ENCODE measurements at places on chromosomes 12 and 14. TPM values are rescaled to one million over a fixed set of nuclear protein-coding genes. Genes with fewer than 3 reads are reported as not detected.

GRCh38 chr14:24578558-24578957 is 2.5 kb upstream of the CTSG start:
- no peak for DNase-seq
- no peak overlapping the region for H3K27ac ChIP-seq
- no peaks in the 10 kb centered on the region for H3K4me1 ChIP-seq
- no peaks in the 10 kb centered on the region for H3K36me3 ChIP-seq
- no peak overlapping the region for H3K4me3 ChIP-seq

Gene RNF212B
- total RNA-seq = not detected

DNA sequence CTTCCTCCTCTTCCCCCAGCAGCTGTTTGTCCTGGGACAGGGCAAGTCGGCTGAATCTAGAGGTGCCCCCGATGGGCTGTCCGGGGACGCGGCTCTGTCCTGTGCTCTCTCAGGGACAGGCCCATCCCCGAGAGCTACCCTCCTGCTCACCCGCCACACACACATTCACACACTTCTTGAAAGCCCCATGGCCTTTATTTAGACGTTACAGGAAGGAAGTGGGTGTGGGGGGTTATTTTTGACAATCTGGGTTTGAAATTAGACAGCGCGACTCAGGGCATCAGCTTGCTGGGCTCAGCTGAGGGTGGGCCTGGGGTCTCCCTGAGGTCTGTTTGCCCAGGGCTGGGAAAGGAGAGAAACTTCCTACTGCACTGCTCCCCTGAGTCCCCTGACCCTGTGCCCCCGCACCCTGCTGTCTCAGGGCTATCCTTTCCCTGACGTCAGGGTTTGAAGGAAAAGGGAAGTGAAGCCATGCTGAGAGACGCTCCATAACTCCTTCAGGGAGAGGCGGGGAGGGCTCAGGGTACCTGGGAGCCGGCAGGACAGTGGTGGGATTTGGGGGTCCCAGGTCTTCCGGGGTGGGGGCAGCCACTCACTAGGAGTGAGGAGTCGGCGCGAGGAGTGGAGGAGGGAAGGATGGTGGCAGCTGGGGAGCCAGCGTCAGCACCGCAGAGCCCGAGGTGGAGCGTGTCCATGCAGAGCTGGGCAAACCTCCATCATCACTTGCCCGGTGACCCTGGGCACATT is 8.1 kb downstream of the PTPN6 start:
- no peak overlapping the region for H3K27ac ChIP-seq
- no peak overlapping the region for H3K4me3 ChIP-seq
- no peak for DNase-seq
- H3K27me3 ChIP-seq = no peaks in the 10 kb centered on the region

Gene SRGAP1
- total RNA-seq = 15.5 TPM

Gene BEGAIN
- 1.6 TPM for total RNA-seq

GRCh38 chr14:67622675-67623074 is 3.0 kb downstream of the ARG2 start:
- no peak overlapping the region for H3K4me3 ChIP-seq
- H3K4me1 ChIP-seq = peaks cover 2% of the 10 kb centered on the region
- H3K36me3 ChIP-seq = no peaks in the 10 kb centered on the region

DNA sequence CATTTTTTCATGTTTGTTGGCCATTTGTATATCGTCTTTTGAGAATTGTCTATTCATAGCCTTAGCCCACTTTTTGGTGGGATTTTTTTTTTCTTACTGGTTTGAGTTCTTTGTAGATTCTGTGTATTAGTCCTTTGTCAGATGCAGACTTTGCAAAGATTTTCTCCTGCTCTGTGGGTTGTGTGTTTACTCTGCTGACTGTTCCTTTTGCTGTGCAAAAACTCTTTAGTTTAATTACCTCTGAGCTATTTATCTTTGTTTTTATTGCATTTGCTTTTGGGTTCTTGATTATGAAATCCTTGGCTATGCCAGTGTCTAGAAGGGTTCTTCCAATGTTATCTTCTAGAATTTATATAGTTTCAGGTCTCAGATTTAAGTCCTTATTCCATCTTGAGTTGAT is 220.0 kb downstream of the FUT8 start:
- DNase-seq = no peak
- H3K27ac ChIP-seq = no peak overlapping the region
- H3K36me3 ChIP-seq = peaks cover 2% of the 10 kb centered on the region
- no peak overlapping the region for H3K4me3 ChIP-seq

Gene ABCB9
- 5.9 TPM for total RNA-seq

Gene LRTM2
- not detected for total RNA-seq

- no peaks in the 10 kb centered on the region for H3K27me3 ChIP-seq
- H3K36me3 ChIP-seq = no peaks in the 10 kb centered on the region
- H3K4me1 ChIP-seq = peaks cover 5% of the 10 kb centered on the region
- no peak overlapping the region for H3K27ac ChIP-seq
These were observed 24.3 kb upstream of the HSPB8 start for GRCh38 chr12:119154435-119154818.

Gene COX8C
- not detected for total RNA-seq

DNA sequence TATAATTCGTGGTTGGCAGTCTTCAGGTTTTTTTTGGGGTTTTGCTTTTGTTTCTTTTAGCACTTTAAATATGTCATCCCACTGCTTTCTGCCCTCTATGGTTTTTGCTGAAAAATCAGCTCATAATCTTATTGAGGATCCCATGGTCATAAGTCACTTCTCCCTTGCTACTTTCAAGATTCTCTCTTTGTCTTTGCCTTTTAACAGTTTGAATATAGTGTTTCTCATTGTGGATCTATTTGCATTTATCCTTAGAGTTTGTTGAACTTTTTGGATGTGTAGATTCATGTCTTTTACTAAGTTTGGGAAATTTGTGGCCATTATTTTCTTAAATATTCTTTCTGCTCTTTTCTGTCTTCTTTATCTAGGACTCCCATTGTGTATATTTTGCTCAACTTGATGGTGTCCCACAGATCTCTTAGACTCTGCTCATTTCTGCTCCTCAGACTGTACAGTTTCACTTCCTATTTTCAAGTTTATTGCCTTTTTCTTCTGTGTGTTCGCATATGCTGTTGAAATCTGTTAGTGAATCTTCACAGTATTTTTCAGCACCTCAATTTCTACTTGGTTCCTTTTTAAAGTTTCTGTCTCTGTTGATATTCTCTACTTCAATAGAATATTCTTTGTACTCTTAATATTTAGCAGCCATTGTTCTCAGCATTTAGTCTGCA is 70.8 kb downstream of the WNK1 start:
- H3K4me1 ChIP-seq = no peaks in the 10 kb centered on the region
- H3K36me3 ChIP-seq = no peaks in the 10 kb centered on the region
- H3K4me3 ChIP-seq = no peak overlapping the region
- DNase-seq = no peak
- H3K27ac ChIP-seq = no peak overlapping the region

Gene HOXC10
- total RNA-seq = 1.6 TPM

Gene PLA2G1B
- total RNA-seq = 1.2 TPM

Gene PPFIA2
- 20.4 TPM for total RNA-seq

- peaks cover 4% of the 10 kb centered on the region for H3K36me3 ChIP-seq
- no peak overlapping the region for H3K4me3 ChIP-seq
- no peak for DNase-seq
- H3K27me3 ChIP-seq = no peaks in the 10 kb centered on the region
- H3K4me1 ChIP-seq = no peaks in the 10 kb centered on the region
- H3K27ac ChIP-seq = no peak overlapping the region
These were observed 34.6 kb downstream of the ACAD10 start for GRCh38 chr12:111720457-111720856.

Gene MCRS1
- 34.7 TPM for total RNA-seq

GRCh38 chr14:64671591-64671990 is 32.6 kb upstream of the PLEKHG3 start:
- H3K36me3 ChIP-seq = no peaks in the 10 kb centered on the region
- no peak for DNase-seq
- no peak overlapping the region for H3K4me3 ChIP-seq
- no peak overlapping the region for H3K27ac ChIP-seq

DNA sequence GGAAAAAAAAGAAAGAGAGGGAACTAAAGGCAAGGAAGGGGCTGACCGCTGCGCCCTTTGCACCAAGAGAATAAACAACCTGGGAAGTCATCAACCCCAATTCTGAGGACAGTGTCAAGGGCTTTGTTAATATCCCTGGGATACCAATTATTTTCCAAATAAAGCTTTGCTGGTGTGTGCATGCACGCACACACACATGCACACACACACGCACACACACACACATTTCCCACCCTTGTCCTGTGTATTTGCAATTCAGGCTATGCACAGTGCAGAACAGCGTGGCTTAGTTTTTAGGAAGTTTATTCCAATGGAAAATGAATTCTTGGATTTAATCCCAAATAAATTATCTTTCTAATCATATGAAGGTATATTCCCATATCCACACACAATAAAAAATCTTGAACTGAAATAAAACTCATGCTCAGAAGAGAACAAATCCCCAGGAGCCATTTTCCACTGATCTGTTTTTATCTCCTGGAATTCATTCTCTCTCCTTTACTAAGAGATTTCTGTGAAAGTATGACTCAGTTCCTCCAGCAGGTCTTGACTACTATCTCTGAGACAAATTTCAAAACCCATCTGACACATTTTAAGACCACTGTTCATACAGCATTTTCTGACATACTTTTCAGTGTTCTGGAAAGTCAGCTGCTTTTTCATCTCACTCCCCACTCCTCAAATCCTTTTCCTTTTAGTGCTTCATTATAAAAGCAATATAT is 334.4 kb upstream of the ATP2B1 start:
- DNase-seq = no peak
- H3K27me3 ChIP-seq = no peaks in the 10 kb centered on the region
- no peaks in the 10 kb centered on the region for H3K4me1 ChIP-seq
- no peaks in the 10 kb centered on the region for H3K36me3 ChIP-seq
- H3K27ac ChIP-seq = no peak overlapping the region

DNA sequence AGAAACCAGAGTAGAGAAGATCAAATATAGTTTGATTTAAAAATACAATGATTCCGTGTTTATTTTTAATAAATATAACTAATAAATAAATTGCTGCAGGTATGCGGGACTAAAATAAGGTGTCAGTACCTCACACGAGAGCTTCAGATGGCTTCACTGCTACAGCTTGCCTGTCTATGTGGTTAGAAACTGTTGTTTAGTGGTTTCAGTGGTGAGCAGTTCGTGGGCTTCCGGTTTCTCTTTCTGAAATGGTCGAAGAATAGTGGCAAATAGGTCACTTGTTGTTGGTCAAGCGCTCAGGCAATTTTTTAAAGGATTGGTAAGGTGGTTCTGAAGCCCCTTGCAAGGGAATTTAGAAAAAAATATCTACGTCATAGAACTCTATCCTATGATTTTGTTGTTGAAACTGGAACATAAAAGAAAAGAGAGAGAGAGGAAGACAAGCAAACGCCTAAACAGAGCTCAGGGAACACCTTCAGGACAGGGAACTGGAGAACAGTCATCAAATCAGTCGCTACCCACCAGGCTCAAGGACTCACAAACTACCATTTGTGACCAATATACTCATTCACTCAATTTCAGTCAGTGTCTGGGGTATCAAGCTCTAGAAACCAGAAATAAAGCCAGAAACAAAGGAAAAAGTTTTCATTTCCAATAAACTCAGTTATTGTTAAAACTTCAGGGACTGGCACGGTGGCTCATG is 31.3 kb downstream of the GABARAPL1 start:
- H3K4me1 ChIP-seq = no peaks in the 10 kb centered on the region
- no peak overlapping the region for H3K27ac ChIP-seq
- H3K4me3 ChIP-seq = no peak overlapping the region
- no peaks in the 10 kb centered on the region for H3K27me3 ChIP-seq
- H3K36me3 ChIP-seq = no peaks in the 10 kb centered on the region

Gene RPGRIP1
- 2.3 TPM for total RNA-seq

Gene ARL1
- 94.0 TPM for total RNA-seq

GRCh38 chr12:88299567-88300101 is 157.5 kb downstream of the TMTC3 start:
- H3K36me3 ChIP-seq = no peaks in the 10 kb centered on the region
- no peaks in the 10 kb centered on the region for H3K4me1 ChIP-seq
- DNase-seq = no peak
- no peak overlapping the region for H3K4me3 ChIP-seq
- H3K27me3 ChIP-seq = no peaks in the 10 kb centered on the region
- no peak overlapping the region for H3K27ac ChIP-seq

- no peaks in the 10 kb centered on the region for H3K36me3 ChIP-seq
- no peaks in the 10 kb centered on the region for H3K27me3 ChIP-seq
- H3K4me3 ChIP-seq = no peak overlapping the region
- DNase-seq = no peak
- no peak overlapping the region for H3K27ac ChIP-seq
- H3K4me1 ChIP-seq = no peaks in the 10 kb centered on the region
These were observed 2.5 kb upstream of the HOXC6 start for GRCh38 chr12:54025499-54026405.

Gene LPAR5
- 2.5 TPM for total RNA-seq

DNA sequence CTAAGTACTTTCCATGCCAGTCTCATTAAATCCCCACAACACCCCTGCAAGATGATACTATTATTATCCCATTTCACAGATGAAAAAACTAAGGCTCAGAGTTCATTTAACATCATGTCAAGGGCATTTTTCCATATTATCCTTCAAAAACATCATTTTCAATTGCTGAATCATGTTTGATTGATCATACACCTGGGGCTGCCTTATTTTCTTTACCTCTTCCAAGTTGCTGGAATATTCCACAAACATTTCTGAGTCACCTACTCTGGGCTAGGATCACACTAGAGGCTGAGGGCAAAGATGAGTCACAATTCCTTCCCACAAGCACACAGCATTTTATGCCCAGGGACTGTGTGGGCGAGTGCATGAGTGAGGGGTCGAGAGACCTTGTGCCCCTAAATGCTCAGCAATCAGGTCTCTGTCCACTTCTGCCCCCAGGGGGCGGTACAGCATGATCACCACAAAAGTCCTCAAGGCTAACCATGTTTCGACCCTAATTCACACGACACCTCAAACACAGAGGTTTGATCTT is 14.1 kb upstream of the TMEM119 start:
- no peak for DNase-seq
- no peaks in the 10 kb centered on the region for H3K4me1 ChIP-seq
- no peaks in the 10 kb centered on the region for H3K36me3 ChIP-seq

DNA sequence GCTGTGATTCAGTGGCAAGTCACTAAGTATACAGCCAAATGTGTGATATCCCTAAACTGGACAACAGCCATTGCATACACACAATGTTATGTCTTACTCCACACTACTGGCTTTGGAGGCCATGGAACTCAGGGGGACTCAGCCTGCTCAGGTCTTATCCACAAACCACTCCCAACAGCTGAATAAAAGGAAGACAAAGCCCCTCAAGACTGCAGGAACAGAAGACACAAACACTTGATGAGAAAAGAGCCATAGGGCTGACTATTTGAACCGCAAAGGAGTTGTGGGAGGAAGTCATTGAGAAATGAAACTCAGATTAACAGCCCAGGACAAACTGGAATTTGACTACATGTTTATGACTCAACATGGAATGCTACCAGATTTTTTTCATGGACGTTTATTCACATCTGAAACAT is 40.9 kb downstream of the PTGER2 start:
- no peak for DNase-seq
- no peaks in the 10 kb centered on the region for H3K4me1 ChIP-seq
- H3K27me3 ChIP-seq = no peaks in the 10 kb centered on the region
- no peak overlapping the region for H3K27ac ChIP-seq

GRCh38 chr12:131021154-131021541 is 67.4 kb downstream of the ADGRD1 start:
- no peak overlapping the region for H3K27ac ChIP-seq
- no peak overlapping the region for H3K4me3 ChIP-seq
- no peaks in the 10 kb centered on the region for H3K36me3 ChIP-seq
- H3K4me1 ChIP-seq = no peaks in the 10 kb centered on the region
- H3K27me3 ChIP-seq = no peaks in the 10 kb centered on the region

Data from aorta (tissue), 5 donors.